ENCODE measurements at places on chromosomes 5 and 9.

DNA sequence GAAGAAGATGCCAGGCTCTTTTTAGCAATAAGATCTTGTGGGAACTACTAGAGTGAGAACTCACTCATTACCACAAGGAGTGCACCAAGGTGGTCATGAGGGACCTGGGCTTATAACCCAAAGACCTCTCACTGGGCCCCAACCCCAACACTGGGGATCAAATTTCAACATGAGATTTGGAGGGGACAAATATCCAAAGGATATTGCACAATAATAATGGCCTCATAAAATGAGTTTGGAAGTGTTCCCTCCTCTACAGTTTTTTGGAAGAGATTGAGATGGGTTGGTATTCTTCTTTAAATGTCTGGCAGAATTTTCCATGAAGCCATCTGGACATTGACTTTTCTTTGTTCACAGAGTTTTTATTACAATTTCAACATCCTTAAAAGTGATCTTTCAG, 38.0 kb upstream of the FAM120A start:
- no peak for DNase-seq

DNA sequence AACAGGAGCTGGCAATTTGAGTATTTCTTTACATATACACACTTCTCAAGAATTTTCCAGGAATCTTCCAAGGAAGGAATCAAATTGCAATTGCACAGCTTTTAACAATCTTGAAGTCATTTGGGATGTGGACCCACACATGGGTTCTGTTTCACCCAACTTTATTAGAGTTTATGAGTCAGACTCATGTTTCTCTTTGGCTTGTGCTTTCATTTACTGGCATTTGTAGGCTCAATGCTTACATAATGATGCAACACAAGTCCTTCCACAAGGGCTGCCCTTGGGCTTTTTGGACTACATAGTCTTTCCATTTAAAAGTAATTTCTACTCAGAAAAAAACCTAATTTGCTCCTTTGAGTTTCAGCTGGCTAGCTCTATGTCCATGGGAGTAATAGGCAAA, 4.6 kb upstream of the CDC37L1 start:
- no peak for DNase-seq

- no peak for DNase-seq
Observed at GRCh38 chr5:66639037-66639436, 42.8 kb downstream of the MAST4 start.

DNA sequence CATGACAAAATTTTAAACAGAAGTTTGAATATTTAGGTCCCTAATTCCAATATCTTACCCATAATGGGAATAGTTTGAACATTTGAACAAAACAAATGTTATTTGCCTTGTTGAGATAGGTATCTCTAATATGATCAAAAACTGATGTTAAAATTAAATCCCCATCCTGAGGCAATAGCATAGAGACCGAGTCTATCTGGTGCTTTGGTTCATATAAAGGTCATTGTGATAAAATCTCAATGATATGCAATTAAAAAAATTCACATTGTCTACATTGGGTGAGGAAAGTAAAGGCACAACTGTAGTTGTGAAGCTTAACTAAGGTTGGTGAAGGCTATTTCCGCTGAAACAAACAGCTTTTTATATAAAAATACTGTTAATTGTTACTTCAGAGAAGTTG, 318.3 kb downstream of the CAAP1 start:
- no peak for DNase-seq

- DNase-seq, result no peak
Observed at GRCh38 chr9:87694236-87694755, 31.6 kb upstream of the CTSL start.

- peak; percentile 80 for DNase-seq
Observed at GRCh38 chr9:78235762-78236550, at the start of gene CEP78. CEP78 (plus strand) TSS chr9:78236075; CDS start chr9:78236351, 276 bp downstream.

GRCh38 chr5:109876941-109877669, 187.4 kb downstream of the MAN2A1 start:
- no peak for DNase-seq

- no peak for DNase-seq
Observed at GRCh38 chr5:60806591-60807243, 37.4 kb downstream of the ELOVL7 start.

GRCh38 chr9:122180633-122181032, 20.9 kb downstream of the MORN5 start:
- no peak for DNase-seq

DNA sequence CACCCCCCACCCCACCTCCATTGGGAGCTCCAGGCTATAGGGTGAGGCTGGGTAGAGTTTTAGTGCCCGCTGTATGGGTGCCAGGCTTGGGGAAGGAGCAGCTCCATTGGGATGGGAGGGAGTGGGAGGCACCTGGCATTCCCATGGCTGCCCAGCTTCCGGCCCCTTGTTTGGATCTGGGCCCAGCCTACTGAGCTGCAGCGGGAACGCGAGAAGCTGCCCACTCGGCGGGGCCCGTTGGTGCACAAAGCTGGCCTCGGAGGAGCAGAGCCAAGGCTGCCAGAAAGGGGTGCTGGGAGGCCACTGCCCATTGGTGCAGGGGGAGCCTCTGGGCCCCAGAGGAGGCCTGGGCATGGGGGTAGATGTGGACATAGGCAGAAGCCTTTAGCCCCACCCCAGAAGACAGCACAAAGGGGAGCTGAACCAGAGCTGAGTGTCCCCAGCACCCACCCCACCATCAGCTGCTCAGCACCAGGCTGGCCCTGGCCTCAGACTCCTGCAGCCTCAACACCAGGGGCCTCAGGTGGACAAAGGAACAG, 4.4 kb downstream of the LCN9 start:
- DNase-seq, result no peak

GRCh38 chr9:34451545-34451944, 6.8 kb downstream of the FAM219A start:
- DNase-seq, result no peak

- no peak for DNase-seq
Observed at GRCh38 chr5:113380807-113381326, 53.9 kb downstream of the TSSK1B start.

DNA sequence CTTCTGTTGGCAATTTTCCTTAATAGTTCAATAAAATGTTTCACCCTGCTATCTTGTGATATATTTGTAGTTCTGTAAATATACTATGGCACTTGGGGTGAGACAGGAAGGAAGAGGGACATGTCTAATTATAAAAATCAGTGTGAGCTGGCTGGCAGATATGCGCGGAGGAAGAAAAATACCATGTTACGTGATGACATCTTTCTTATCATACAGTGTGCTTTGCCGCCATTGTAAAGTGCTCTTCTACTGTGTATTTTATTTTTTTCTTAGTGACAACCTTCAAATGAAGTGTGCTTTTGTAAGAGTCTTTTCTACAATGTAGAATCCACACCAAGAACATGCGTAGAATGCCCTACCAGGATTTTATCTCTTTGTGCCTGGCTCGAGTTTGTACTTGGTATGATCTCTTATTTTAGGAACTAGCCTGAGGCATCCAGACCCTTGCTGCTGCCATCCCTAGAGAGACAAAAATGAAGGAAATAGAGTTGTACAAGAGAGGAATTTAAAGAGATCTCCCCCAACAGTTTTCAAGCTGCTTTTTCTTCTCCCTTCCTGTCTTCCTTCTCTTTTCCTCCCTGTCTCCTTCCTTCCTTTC, 46.7 kb upstream of the RIOK2 start:
- DNase-seq, result no peak

DNA sequence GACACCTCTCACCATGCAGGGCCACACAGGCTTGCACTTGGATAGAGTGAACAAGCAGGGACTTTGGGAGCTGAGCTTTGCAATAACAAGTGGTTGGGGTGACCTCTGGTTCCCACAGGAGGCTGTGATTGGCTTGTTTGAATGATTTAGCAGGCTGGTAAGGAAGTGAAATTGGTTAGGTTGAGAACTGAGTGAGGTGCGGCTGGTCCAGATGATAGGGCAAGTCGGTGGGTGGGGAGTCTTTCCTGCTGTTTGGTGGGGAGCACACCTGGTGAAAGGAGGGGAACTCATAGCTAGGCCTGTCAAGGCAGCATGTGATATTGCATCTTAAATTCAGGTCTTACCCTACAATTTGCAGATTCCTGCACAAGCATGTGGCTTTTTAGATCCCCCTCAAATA, 794.6 kb upstream of the ZNF608 start:
- no peak for DNase-seq

GRCh38 chr5:77847129-77847460, 71.0 kb upstream of the TBCA start:
- no peak for DNase-seq

GRCh38 chr5:157596487-157596886, 20.9 kb upstream of the ADAM19 start:
- no peak for DNase-seq

DNA sequence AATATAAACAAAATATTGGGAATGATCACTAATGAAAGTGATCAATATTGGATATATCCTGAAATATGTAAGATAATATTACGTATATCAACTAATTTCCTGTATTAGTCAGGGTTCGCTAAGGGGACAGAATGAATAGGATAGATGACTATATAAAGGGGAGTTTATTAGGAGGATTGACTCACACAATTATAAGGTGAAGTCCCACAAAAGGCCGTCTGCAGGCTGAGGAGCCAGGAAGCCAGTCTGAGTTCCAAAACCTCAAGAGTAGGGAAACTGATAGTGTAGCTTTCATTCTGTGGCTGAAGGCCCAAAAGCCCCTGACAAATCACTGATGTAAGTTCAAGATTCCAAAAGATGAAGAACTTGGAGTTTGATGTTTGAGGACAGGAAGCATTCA, 561.1 kb downstream of the PRDM9 start:
- no peak for DNase-seq

DNA sequence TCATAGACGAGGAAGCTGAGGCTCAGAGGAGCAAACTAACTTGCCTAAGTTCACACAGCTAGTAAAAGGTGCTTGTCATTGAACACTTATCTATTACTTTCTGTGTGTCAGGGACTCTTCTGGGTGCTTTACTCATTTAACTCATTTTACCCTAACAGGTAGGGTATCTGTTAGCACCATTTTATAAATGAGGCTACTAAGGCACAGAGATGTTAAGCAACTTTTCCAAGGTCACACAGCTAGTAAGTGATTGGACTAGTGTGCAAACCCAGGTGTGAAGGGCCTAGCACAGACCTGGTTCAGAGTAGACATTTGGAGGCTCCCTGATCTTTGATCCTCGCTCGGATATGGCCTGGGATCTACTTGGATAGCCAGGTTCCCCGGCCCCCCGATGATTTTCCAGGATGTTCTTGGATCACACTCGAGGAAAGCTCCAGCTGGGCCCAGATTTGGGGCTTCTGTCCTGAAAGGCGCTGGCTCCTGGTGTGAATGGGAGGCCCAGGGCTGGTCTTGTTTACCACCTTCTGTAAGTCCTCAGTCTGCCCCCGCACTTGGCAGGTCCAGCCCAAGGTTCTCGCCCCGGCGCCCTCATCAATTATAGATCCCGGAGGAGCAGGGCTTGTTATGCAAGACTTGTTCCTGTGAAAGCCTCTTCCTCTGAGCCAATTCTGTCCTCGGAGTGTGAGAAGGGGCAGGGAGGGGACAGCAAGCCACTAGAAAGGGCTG, 37.5 kb downstream of the GSN start:
- no peak for DNase-seq

GRCh38 chr9:82467436-82467835, 478.9 kb downstream of the SPATA31D1 start:
- no peak for DNase-seq

GRCh38 chr9:22970434-22970975, 523.9 kb downstream of the DMRTA1 start:
- DNase-seq, result no peak

DNA sequence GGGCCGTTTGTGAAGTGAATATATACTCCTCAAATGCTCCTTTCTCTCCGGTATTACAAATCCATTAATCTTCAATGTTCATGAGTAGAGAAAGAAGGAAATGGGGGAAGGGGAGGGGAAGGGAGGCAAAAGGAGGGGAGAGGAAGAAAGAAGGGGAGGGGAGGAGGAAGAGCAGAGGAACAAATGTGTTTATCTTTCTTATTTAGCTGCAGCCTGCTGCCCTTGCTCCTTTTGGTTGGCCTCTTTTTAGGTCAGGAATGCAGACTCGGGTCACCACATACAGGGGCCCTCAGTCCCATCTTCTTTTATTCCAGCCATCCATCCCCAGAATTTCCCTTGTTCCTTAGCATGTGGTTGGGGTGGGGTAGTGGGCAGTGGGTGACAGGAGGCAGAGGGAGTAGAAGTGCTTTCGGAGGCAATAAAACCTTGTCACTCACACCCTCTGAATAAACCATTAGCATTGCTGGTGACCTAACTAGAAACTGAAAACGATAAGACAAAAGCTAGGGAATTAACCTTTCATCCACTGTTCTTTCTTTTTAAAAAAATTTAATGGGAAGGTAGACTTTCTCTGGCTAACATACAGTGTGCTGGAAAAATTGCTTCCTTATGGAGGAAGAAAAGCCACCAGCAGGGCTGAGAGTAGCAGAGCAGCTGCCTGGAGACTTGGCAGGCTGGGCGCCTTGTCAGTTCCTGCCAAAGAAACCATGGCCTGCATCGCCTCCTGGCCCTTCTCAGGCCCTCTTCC, 16.8 kb upstream of the PRLR start:
- no peak for DNase-seq

GRCh38 chr5:72834924-72835323, 18.5 kb downstream of the TNPO1 start:
- DNase-seq, result no peak

- DNase-seq, result no peak
Observed at GRCh38 chr5:147752666-147753290, 29.8 kb downstream of the JAKMIP2 start.

DNA sequence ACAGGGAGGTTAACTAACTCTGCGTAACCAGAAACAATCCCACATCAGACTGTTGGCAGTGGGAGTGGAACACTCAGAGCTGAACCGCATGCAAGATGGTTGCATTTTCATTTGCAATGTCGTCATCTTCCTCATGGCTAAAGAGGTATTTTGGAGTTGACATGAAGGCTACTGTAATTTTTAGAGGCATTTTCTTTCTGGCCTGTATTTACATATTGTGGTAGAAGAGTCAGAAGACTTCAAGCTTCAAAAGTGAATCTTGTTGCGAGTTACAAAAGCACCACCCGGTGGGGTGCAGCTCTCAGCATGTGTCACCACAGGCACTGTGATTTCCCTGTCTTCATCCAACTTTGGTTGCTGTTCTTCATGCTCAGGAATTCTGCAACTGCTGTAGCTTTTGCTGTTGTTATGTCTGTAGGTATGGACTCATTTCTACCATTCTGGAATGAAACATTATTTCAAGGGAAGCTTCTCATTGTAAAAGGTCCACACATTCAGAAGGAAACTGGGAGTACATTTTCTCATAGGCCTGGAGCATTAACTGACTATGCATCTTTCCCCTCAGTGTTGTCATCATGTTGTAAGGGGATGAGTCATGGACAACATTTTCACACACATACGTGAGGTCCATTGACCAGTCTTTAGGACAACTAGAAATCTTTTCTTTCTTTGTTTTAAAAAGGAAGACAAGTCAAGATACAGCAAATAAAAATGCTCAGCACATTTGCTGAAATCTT, 35.4 kb upstream of the GDNF start:
- DNase-seq, result no peak
